ENCODE measurements at places on chromosomes 11 and 22.
A peak's percentile ranks its signal among the peaks of the same experiment; 100 is the strongest.

GRCh38 chr11:43579171-43579918, 101.2 kb upstream of the HSD17B12 start:
- peak; percentile 83 for DNase-seq

- DNase-seq = peak; percentile 93
Measured at GRCh38 chr11:34234086-34234740, 123.6 kb downstream of the ABTB2 start.

DNA sequence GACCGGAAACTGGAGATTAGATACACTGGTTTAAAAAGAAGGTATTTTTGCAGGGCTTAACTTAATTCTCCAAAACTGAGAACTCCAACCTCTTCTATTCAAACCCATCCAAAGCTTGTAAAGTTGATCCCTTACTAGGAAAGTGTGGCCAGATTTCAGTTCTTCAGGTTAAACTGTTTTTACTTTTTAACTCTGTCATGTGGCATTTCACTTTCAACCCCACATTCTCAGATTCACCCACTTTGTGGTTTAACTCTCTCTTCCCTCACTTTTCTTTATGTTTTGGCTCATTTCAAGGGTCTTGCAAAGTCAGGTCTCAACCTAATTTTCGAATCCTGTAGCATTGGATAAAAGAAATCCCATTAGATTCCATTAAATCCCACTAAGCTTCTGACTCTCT, 75.4 kb downstream of the MPPED2 start:
- DNase-seq = no peak

DNA sequence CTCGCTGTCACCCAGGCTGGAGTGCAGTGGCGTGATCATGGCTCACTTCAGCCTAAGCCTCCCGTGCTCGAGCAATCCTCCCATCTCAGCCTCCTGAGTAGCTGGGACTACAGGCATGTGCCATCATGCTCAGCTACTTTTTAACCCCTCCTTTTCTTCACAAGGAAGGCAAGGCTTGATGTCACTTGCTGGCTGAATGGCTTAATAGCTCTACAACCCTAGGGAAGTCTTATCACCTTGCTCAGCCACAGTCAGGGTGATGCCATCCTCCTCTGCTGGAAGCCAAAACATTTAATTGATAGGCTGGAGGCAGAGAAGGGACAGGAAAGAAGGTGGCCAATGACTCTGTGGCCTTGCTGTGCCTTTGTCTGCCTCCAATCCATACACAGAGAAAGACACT, 131.9 kb downstream of the MED15 start:
- no peak for DNase-seq

DNA sequence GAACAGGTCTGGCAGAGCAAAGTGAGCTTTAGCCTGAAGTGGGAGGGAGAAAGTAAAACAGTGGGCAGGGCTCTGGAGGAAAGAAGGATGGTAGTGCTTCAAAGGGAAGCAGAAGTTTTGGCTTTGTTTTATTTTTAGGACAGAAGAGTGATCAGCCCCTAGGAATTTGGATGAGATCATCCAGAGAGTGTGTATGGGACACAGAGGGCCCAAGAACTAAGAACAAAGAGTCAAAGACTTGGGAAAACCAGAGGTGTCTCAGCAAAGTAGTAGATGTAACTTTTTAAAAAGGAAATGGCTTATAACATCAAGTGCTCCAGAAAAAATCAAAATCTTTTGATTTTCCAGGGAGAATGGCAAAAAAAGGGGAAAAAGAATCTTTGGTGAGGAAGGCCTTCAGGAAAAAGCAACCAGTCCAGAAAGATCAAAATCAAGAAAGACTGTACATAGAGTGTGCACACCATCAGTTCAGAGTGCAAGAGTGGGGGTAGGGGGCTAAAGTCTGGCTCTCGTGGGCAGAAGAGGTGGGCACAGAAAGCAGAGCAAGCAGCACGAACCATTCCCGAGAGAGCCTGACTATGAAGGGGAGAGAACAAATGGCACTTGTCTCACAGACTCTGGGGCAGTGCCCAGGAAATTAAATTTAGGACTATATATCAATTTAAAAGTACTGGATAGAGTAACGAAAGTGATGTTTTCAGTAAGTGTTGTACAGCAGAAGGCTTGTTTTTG, 30.0 kb downstream of the MAPK1 start:
- peak; percentile 90 for DNase-seq

- no peak for DNase-seq
Measured at GRCh38 chr11:44270403-44271273, 39.3 kb downstream of the ALX4 start.

DNA sequence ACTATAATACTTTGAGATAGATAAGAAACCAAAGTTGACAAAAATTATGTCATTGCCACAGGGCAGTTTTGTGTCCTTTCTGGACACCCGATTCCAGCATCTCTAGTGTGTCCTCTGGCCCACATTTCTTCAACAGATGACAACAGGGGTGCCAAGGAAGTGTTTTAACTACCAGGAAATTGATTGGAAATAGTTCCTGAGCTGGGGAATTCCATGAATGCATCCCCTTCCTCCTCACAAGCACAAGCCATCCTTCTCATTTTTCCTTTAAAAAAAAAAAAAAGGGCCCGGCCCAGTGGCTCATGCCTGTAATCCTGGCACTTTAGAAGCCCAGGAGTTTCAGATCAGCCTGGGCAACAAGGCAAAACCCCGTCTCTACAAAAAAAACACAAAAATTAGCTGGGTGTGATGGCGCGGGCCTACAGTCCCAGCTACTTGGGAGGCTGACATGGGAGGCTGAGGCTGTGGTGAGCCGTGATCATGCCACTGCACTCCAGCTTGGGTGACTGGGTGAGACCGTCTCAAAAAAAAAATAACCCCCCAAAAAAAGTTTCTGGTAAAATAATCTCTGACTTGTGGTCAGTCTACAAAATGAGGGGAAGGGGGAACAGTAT, 797 bp upstream of the B3GAT3 start:
- DNase-seq = no peak

GRCh38 chr11:121465709-121466062, 12.9 kb upstream of the SORL1-AS1 start:
- no peak for DNase-seq

- no peak for DNase-seq
Measured at GRCh38 chr11:11432621-11433319, 79.7 kb upstream of the CSNK2A3 start.

DNA sequence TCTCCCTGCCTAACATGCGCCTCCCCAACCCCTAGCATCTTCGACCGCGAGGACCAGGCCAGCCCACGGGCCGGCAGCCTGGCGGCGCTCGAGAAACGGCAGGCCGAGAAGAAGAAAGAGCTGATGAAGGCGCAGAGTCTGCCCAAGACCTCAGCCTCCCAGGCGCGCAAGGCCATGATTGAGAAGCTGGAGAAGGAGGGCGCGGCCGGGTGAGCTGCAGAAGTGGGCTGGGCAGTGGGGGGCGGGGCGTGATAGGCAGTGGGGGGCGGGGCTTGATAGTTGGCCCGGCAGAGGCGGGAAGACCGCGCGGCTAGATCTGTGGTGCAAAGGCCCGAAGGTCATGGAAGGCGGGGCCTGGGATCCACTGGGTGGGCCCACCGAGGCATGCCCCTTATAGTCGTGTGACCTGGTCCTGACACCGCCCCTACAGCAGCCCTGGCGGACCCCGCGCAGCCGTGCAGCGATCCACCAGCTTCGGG, 8.7 kb downstream of the SELENOM start:
- DNase-seq = peak; percentile 80

DNA sequence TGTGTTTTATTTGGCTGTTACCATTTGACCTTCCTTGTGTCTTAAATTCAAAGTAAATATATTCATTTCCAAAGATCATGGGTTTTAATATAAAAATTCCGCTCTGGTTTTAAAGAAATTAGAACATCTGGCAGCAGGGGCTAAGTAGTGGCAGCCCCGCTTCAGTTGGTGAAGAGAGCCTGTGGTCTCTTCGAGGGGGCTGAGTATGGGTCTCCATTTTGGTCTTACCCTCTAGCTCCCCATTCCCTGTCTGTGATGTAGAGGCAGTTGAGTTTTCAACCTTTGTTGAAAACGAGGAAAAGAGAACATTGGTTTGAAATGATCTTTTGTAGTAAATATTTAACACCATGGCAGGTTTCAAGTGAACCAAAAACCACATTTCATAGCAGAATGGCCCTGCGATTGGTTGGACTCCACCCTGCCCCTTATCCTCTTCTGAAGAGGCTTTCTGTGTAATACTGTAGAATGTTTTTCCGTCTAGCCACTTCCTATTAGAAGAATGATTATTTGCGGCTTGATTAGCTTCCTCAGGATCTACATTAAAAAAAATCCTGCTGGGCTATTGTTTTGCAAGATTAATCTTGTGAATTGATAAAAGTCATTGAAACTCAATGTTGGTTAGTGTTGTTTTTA, 17.7 kb downstream of the APLP2 start:
- DNase-seq = no peak

- peak; percentile 70 for DNase-seq
Measured at GRCh38 chr11:34978236-34979191, 62.1 kb downstream of the PDHX start.

DNA sequence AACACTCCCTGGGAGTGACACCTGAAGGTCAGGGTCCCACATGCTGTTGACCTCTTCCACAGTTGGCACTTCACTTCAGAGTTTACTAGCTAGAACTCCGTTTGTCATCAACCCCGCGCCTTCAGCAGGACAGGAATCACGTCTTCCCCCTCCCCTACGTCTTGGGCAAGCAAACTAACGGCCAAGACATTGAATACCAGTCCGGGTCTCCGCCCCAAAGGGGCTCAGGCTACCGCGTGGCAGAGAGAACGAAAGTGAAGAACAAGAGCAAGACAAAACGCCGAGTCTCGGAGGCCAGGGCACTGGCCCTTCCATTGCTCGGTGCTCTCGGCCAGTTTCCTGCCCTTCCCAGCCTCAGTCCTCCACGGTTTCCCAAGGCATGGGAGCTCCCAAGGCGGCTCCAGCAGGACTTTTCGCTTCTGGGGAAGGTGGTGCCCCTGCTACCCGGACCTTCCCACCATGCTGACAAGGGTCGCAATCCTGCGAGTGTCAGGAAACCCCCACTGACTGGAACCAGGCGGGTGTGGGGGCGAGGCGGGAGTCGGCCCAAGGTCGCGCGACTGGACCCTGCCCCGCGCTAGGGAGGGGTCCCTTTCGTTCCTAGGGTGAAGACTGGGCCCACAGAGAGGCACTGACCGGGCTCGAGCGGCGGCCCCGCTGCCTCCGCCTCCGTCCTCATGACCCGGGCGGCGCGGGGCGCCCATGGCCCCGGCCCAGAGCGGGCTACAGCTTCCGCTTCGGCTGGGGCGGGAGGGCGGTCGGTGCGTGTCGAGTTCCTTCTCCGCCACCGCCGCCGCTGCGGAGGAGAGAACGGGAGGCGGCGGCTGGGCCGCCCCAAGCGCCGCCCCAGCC, at the start of gene GUCD1:
GUCD1 (minus strand) TSS at position 826 of the 852 bp plus-strand sequence; CDS start at position 679, 147 bp downstream.
- peak; percentile 59 for DNase-seq

DNA sequence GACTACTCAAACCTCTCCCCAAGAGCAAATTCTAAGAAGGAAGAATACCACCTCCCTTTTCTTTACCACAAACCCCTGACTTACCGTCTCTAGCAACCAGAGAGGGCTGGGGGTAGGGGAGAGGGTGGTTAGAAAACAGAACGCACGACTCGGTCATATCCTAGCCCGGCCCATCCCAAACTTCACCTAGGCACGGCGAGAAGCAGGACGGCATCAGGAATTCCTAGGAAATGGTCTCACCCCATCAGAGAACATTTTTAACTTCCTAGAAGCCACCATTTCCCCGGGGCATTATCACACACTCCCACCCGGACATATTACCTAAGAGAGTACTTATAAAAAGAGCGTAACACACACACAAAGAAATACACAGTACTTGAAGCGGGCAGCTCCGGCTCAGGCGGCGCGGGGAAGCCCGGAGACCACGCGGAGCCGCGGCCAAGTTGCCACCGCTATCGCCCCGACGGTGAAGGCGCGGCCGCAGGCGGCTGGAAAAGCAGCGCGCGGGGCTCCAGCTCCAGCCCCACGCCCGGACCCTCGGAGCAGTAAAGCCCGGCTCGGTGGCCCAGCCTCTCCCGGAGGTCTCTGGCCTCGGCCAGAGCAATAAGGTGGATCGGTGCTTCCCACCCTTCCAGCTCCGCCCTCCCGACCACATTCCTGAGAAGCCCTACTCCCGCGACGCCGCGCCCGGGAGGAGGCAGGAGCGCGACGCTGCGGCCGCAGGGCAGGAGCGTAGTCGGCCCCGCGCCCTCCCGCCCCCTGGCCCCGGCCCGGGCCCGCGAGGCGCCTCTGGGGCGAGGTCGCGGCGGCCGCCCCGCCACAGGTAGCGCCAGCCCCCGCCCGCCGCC, 878 bp downstream of the RRAS2 start:
- DNase-seq = peak; percentile 94

- no peak for DNase-seq
Measured at GRCh38 chr11:80635178-80635577, 1194.3 kb upstream of the TENM4 start.

GRCh38 chr11:73386016-73386415, 9.8 kb downstream of the RELT start:
- DNase-seq = no peak

- no peak for DNase-seq
Measured at GRCh38 chr11:70712471-70712870, 314.1 kb downstream of the CTTN start.

DNA sequence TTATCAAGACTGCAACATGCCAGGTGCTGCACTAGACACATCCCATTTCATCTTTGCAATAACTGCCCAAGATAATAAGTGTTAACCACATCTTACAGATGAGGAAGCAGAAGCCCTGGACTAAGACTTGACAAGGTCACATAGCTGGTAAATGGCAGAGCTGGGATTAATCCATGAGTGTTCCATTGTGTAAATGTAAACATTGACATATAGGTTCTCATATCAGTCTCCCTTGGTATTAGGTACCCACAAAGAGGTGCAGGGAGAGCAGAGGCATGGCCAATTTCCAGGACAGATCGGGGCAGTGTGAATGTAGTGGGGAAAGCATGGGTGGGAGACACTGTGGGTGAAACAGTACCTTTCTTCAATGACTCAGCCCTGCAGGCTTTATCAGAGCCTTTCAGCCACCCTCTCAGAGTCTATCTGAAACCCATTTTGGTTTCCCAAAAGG, 17.9 kb downstream of the MICAL2 start:
- DNase-seq = no peak

- DNase-seq = peak; percentile 83
Measured at GRCh38 chr22:35582861-35583670, 34.1 kb downstream of the MB start.

Measured in islet precursor cell (in vitro differentiated cells).